Left ventricle myocardium superior (tissue), 1 donor: ENCODE measurements at places on chromosomes 5 and 9.
A peak's percentile ranks its signal among the peaks of the same experiment; 100 is the strongest.

DNA sequence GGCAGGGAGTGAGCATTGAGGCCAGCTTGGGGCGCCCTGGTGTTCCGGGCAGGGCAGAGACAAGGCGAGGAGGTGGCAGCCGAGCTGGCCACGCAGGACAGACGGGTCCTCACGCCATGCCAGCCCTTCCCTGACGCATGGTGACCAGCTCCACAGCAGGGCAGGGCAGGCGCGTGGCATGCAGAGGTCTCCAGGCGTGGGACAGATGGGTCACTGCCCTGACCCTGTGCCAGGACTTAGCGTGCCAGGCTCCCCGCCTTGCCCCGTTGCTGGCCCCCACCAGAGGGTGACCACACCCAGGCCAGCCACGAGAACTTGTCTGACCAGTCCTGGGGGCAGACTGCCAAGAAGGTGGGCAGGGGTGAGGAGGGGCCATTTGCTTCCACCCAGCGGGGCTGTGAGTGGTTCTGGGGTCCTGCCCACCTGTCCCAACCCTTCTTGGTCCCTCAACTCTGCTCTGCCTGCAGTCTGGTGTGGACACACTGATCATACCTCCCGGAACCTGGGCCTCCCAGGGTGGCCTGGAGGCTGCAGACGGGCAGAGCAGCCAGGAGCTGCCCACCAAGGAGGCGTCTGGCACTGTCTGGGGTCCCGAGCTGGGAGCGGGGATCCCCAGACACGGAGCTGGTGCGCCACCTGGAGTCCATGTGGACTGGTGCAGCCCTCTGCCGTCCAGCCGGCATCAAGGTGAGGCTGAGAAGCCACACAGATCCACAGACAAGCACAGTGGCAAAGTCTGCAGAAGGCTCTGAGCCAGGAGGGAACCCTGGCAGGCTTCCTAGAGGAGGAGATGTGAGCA lies at the start of gene RNF224:
RNF224 (plus strand) TSS at position 449 of the 799 bp plus-strand sequence. CDS start 834 bp downstream, outside the sequence.
- DNase-seq, result peak; percentile 86

GRCh38 chr9:23590276-23591000 lies 235.6 kb downstream of the ELAVL2 start:
- no peak for DNase-seq

DNA sequence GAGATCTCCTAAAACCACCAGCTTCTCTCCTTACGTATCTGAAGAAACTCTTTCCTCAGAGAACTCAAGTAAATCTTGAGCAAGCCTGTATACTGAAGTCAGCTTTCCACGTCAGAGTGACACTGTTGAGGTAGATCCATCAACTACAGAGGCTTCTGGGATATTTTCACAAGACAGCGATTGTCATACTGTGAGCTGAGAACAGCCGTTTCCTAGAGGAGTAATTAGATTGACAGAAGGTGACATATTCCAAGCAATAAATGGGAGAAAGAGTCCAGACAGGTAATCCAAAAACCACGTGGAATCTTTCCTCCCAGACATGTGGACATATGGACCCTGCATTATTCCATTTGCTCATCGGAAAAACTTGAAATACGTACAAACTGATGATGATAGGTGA lies 117.2 kb downstream of the MEF2C start:
- no peak for DNase-seq

DNA sequence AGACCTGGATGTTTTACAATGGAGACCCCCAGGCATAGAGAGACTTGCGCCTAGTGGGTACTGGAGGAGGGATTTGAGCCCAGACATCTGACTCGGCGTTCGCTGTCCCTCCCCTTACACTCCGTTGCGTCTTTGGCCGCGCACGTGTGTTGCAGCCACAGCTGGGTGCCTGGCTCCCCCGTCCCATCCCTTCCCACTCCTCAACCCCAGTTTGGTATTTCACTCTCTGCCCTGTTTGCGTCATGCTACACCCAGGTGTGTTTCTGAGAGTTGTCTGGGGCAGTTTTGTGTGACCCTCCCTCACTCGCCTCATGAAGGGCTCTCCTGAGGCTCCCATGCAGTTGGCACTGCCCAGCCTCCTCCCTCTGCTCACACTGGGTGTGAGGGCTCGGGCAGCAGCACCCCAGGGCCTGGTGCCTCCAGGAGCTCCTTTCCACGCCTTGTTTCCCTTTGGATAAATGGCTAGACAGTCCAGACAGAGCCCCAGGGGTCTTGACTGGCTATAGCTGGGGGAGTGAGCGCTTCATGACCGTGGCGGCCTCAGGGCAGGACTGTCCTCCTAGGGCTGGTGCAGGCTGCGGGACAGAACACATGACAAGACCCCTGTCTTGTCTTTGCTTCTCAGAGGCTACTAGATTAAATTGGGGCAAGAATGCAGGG lies 13.6 kb downstream of the TCF7 start:
- DNase-seq, result no peak

GRCh38 chr9:127676638-127677037 lies 30.1 kb upstream of the CFAP157 start:
- no peak for DNase-seq

DNA sequence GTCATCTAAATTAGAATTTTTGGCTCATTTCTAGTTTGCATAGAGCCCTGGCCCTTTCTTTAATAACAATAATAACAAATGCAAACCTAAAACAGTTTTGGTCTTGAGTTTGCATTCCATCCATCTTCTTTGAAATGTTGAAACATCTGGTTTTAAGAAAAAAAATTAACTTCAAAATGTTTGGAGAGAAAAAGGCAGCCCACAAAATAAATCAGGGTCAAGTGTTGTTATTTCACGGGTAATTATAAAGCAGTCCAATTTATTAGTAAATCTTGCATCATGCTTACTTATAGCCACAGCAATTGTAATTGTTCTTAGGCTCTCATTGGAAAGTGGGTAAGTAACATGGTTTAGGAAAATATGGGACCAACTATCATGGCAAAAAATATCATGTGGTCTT lies 247.0 kb upstream of the MEF2C start:
- no peak for DNase-seq

DNA sequence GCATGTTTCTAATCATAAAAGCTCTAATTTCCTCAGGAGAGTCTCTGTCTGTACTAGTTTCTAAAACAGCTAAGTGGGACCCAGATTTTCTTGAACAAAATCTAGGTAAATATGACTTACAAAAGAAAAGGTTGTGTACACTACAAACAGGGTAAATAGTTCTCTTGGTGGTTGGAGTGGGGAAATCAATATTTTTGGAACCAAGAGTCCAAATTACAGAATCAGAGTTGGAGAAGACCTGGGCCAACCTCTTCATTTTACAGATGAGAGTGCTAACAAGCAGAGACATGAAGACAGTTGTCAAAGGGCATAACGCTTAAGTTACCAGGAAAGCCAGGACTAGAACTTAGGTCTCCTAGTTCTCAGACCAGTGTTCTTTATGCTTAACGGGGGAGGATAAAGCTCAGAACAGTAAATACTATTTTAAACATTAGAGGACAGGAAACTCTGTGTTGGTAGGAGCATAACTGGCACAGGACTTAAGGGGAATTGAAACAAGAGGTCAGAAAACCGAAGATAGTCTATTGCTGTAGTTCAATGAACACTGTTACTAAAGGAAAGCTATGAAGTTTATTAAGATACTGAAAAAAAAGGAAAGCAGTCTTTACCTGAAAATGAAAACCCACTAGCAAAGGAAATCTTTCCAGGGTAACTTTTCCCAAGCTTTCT lies 9.3 kb upstream of the GOLGA1 start:
- DNase-seq, result no peak

DNA sequence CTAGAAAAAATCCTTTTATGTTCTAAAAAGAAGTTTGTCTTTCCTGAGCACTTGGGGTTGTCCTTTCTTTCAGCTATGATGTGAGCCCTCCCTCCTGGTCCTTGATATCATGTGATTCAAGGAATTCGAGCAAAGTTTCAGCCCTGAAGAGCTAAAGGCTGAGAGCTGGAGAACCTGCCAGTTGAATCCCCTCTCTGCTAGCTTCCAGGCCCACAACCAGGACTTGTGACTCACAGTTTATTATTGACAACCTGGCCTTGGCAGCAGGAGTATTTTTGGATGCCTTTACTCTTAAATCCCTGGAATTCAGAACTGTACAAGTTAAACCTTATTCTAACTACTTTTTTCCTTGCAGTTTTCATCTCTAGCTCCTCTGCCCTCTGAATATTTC lies 182.8 kb downstream of the SPOCK1 start:
- no peak for DNase-seq

DNA sequence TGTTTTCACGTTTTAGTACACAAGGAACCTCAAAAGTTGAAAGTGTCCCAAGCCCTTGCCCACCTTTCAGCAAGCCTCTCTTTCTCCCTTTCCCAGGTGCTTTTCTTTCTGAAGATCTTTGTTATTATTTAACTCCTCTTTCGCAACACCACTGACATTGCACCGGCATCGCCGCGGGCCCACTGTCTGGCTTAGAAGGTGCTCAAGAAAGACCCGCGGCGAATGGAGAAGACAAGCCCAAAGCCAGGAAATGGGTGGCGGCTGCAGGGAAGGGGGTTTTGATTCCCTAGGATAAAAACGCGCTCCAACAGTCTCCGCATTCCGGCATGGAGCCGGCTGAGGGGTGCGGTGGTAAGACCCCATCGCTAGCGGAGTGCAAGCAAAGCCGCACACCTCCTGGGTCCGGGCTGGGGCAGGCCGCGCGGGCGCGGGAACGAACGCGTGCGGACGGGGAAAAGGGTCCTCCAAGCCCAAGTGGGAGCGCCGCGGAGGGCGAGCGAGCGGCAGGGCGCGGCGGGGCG lies 404 bp upstream of the AFAP1L1 start:
- no peak for DNase-seq

DNA sequence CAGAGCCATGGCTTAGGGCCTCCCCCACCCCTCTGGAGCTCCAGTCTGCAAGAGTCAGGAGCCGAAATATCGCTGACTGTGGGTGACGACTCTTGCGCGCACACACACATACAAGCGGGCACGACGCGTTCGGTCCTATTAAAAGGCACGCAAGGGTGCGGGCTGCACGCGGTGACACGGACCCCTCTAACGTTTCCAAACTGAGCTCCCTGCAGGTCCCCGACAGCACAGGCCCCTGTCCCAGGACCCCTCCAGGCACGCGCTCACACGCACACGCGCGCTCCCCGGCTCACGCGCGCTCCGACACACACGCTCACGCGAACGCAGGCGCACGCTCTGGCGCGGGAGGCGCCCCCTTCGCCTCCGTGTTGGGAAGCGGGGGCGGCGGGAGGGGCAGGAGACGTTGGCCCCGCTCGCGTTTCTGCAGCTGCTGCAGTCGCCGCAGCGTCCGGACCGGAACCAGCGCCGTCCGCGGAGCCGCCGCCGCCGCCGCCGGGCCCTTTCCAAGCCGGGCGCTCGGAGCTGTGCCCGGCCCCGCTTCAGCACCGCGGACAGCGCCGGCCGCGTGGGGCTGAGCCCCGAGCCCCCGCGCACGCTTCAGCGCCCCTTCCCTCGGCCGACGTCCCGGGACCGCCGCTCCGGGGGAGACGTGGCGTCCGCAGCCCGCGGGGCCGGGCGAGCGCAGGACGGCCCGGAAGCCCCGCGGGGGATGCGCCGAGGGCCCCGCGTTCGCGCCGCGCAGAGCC lies at the start of gene GRIN1:
GRIN1 (plus strand) TSS at position 433 of the 746 bp plus-strand sequence. CDS start 333 bp downstream, outside the sequence.
- DNase-seq, result peak; percentile 68

GRCh38 chr9:117643288-117643654 lies 60.9 kb upstream of the TLR4 start:
- no peak for DNase-seq

DNA sequence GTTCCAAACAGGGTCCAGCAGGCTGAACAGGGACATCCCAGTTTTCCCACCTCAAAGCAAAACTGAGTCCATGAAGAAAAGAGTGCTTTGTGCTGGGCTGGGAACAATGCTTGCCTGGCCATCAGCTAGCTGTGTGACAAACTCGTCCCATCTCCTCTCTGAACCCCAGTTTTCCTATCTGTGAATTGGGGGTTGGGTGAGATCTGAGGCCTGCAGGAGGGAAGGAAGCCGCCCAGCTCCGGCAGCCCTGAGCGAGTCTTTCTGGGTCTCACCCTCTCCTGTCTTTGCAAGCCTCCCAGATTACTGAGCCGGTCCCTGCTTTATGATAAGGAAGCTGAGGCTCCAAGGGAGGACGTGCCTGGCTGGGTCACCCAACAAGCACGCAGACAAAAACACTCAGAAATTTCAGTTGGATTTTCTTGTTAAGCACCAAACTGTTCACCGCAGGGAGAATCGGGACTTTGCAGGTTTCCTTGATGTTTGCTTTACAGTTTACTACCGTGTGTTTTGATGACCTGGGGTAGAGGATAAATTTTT lies 82.6 kb upstream of the LMX1B start:
- no peak for DNase-seq

DNA sequence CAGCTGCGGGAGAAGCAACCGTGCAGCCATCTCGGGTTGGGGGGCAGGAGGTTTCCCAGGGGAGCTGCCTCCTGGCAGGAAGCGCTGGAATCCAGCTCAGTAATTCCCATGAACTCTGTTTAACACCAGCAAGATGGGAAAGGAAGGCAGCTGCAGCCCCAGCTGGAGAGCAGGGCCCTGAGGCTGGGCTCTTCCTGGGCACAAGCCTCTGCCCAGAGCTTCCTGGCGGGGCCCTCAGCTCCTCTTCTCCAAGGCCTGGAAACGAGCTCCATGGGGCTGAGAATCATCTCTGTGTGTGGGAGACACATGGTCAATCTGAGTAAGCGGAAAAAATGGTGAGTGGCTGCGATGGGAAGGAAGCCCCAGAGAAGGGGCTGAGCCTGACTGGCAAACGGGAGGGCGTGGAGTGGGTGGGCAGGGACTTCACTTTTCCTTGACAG lies 6.3 kb downstream of the MRPL36 start:
- no peak for DNase-seq

DNA sequence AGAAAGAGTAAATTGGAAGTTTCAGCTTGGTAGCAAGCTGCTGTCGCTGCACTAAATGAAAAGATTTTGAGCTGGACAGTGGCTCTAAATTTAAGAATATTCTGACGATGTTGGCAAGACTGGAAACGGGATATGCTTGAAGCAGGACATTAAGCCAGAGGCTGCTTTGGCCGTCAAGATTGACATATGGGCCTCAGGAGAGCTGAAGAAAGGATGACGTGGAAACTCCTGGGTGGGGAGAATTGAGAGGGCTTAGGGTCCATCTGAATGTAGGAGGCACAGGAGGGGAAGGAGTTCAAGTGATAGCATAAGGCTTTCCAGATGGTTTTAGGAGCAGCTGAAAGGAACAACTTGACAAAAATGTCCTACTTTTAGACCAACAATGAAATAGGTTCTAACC lies 108.9 kb downstream of the PAPPA start:
- no peak for DNase-seq

GRCh38 chr9:136961279-136962065 lies 9.4 kb downstream of the LCN12 start:
- peak; percentile 81 for DNase-seq

DNA sequence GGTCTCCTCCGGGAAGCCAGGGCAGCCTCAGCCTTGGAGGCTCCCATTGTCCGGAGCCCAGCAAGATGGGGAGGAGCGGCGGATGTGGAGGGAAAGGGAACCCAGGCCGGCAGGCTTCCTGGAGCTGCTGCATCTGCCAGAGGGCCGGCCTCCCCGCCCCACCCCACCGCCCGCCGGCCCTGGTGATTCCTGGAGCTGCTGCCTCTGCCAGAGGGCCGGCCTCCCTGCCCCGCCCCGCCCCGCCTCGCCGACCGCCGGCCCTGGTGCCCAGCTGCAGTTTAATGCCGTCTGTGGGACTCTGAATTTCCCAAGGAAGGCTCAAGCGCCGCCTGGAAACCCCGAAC lies 31.6 kb downstream of the EXD3 start:
- peak; percentile 56 for DNase-seq

- DNase-seq, result no peak
Measured at GRCh38 chr9:37582548-37583157, 6.5 kb upstream of the FBXO10 start.

- DNase-seq, result no peak
Measured at GRCh38 chr9:81080900-81081299, 608.4 kb downstream of the TLE1 start.

- DNase-seq, result no peak
Measured at GRCh38 chr5:22908586-22908985, 55.4 kb upstream of the CDH12 start.

- no peak for DNase-seq
Measured at GRCh38 chr5:74136276-74136825, 504.2 kb downstream of the ENC1 start.

- no peak for DNase-seq
Measured at GRCh38 chr5:64612344-64612961, 77.8 kb upstream of the SHISAL2B start.
